Uterine smooth muscle cell (primary cell): ENCODE measurements at places on chromosomes 2 and 18. TPM values are rescaled to one million over a fixed set of nuclear protein-coding genes. Genes with fewer than 3 reads are reported as not detected.

Gene GBX2
- not detected in 2 replicates for total RNA-seq

Gene MAB21L4
- total RNA-seq, result under 0.01 TPM in 1 of 2 replicates, not detected in the other

Gene MAL
- not detected in 2 replicates for total RNA-seq

Gene DRC1
- under 0.01 and 0.22 TPM in 2 replicates for total RNA-seq

Gene ARHGEF33
- 0.22 and 1.5 TPM in 2 replicates for total RNA-seq

Gene ANKRD62
- not detected in 2 replicates for total RNA-seq

Gene PSTPIP2
- total RNA-seq, result 3.1 and 4.0 TPM in 2 replicates

Gene GPR17
- not detected in 2 replicates for total RNA-seq

Gene CRACDL
- total RNA-seq, result under 0.01 TPM in 1 of 2 replicates, not detected in the other

Gene ANKRD30B
- total RNA-seq, result 0.12 and 0.55 TPM in 2 replicates

Gene RBM44
- total RNA-seq, result 0.25 and 0.33 TPM in 2 replicates

Gene TEX261
- 30.4 and 48.3 TPM in 2 replicates for total RNA-seq

Gene BCL11A
- 0.37 and 0.44 TPM in 2 replicates for total RNA-seq

Gene CCDC178
- total RNA-seq, result 0.50 and 2.7 TPM in 2 replicates

Gene RAX
- not detected in 2 replicates for total RNA-seq

Gene DOK6
- 1.2 and 2.7 TPM in 2 replicates for total RNA-seq

Gene MYCN
- not detected in 2 replicates for total RNA-seq

Gene MC2R
- total RNA-seq, result not detected in 2 replicates

Gene SIGLEC15
- total RNA-seq, result 0.87 and 1.2 TPM in 2 replicates

Gene GPAT2
- total RNA-seq, result 8.1 and 13.7 TPM in 2 replicates

Gene ANTXR1
- total RNA-seq, result 25.6 and 79.0 TPM in 2 replicates

Gene ABCB11
- not detected in 2 replicates for total RNA-seq

Gene RESP18
- not detected in 2 replicates for total RNA-seq

Gene CNGA3
- total RNA-seq, result not detected in 2 replicates

Gene LIMS4
- 10.0 and 12.5 TPM in 2 replicates for total RNA-seq

Gene SPIRE1
- total RNA-seq, result 34.0 and 40.9 TPM in 2 replicates

Gene UGT1A4
- total RNA-seq, result not detected in 2 replicates

Gene CCDC141
- 0.11 TPM in 1 of 2 replicates, not detected in the other for total RNA-seq

Gene LCT
- under 0.01 TPM in 2 replicates for total RNA-seq

Gene TCF4
- total RNA-seq, result 68.4 and 89.6 TPM in 2 replicates

Gene C2orf15
- total RNA-seq, result not detected in 2 replicates
